ENCODE measurements at places on chromosomes 3 and 15.

DNA sequence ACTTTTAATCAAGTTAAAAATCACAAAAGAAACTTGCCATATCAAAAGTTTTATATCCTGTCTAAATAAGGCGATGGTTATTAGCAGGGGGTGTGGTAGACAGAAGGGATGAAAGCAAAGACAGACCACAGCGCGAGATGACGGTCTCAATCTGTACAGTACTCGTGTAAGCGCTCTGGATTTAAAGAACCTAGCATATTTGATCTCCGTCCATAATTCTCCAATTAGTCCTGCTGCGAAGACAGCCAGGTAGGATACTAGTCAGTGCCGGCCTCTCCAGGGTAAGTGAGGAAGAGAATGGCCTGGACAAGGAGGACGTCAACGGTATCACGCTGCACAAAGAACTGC lies 701 bp downstream of the SGO1 start:
- DNase-seq = no peak

DNA sequence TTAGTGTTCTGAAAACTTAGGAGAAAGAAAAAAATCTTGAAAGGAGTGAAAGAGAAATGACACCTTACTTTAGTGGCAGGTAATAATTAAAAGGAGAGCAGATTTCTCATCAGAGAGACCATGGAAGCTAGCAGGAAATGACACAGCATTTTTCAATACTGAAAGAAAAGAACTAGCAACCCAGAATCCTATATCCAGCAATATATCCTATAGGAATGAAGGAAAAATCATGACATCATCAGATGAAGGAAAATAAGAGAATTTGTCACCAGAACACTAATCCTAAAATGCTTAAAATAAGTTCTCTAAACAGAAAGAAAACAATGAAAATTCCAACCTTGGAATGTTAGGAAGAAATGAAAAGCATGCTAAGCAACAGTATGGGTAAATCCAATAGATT lies 39.8 kb upstream of the MDFIC2 start:
- no peak for DNase-seq

- no peak for DNase-seq
Observed at GRCh38 chr3:47223755-47224154, 58.8 kb downstream of the KIF9 start.

GRCh38 chr3:189096092-189096491 lies 75.7 kb upstream of the TPRG1 start:
- DNase-seq = no peak

DNA sequence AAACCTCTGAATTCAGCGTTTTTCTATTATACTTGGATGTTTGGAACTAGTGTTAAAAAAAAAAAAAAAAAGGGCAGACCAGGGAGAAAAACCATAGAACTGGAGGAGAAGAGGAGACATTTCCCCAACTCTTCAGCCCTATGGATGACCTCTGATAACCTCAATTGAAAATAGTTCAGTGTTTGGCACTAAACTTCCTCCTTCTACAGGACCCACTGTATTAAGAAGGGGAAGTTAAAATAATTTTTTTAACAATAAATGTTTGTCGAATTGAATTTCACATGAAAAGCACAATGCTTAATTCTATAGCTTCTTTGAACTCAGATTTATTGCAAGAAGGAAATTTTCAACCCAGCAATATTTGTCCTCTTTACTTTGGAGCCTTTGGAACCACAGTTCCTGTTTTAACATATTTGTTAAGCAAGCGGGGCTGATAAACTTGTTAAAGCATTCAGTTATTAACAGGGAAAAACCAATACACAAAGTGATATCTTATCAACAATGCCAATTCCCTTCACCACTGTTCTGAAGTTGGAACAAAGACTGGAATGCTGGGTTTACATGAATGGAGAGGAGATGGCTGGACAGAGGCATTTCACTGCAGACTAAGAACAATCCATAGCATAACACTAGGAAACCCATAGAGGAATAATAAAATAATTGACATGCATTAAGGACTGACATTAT lies 3.1 kb upstream of the A4GNT start:
- DNase-seq = no peak

- no peak for DNase-seq
Observed at GRCh38 chr3:183697123-183697609, 431 bp upstream of the YEATS2 start.

DNA sequence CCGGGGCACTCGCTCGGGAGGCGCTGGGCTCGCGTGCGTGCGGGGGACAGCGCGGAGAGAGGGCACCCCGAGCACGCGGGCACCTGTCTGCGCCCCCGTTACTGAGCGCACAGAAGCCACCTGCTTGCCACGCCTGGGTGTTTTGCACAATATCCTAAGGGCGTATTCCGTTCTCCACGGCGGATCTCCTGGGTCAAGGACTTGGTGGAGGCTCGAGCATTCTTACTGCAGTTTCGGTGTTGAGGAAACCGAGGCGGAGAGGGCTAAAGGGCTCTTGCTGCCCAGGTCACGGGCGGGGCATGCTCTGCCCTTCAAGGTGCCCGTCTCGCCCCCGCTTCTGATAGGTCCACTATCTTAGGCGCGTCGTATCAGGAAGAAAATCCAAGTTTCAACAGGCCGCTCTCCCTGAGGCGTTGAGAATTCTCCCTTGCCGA lies 526 bp downstream of the GPD1L start:
- no peak for DNase-seq

DNA sequence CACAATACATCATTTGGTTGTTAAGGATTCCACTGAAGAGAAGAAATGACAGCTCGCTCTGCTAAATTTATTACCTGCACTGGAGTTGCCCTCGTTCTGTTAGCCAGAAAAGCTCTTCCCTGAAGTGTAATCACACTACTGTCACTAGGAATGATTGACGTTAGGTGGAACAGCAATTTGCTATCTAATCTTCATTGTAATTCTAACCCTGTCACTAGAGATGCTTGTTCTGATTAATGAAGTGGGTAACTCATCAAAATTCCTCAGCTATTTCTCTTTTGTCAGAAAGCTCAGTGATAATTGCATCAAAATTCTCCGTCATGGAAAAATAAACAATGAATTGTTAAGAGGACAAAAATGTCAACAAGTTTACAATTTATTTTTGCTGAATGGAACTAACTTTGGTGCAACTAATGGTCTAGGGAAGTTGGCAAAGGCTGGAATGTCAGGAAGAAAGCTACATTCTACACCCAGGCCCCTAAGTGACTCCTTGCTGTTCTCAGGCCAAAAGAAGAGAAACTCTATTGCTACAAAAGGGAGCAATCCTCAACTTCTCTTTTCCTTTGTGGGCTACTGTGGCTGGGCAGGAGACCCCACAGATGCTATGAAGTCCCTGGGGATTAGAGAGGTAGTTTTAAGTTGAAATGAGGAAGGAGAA lies 34.1 kb downstream of the CCDC191 start:
- DNase-seq = no peak

DNA sequence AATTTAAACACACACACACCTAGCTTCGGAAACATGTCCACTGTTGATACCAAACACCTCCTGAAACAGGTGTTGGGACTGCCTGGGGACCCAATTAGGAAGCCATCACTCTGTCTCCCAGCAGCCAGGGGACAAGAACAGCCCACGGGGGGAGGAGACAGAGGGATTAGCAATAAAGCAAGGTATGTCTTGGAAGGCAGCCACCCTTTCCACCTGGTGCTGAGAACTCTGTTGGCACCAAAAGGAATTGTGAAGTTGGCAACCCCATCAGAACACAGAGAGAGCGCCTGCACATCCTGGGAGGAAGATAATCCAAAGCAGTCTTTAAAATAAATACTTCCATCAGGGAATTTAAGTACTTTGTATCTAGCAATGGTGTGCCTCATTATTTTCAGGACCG lies 111.0 kb downstream of the ADAMTS17 start:
- DNase-seq = no peak

- DNase-seq = no peak
Observed at GRCh38 chr3:113690482-113690881, 6.0 kb downstream of the USF3 start.

DNA sequence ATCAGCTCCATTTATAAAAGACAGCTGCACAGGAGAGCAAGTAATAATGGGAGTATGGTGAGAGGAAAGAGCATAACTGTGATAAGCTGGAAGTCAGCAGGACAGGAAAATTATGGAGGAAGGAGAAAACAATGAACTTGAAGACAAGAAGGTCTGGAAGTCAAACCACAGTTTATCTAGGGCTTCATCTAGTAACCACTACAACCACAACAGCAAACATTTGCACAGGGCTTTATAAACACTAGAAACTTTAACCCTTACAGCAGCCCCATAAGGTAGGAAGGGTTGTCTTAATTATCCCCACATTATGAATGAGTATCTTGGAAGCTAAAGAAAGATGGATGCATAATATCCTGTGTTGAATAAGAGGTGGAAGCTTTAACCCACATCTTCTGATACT lies 820.8 kb downstream of the IGSF11 start:
- DNase-seq = no peak

GRCh38 chr15:79425591-79426295 lies 6.4 kb upstream of the MINAR1 start:
- DNase-seq = no peak

GRCh38 chr3:12766541-12766940 lies 7.5 kb upstream of the TMEM40 start:
- DNase-seq = no peak

DNA sequence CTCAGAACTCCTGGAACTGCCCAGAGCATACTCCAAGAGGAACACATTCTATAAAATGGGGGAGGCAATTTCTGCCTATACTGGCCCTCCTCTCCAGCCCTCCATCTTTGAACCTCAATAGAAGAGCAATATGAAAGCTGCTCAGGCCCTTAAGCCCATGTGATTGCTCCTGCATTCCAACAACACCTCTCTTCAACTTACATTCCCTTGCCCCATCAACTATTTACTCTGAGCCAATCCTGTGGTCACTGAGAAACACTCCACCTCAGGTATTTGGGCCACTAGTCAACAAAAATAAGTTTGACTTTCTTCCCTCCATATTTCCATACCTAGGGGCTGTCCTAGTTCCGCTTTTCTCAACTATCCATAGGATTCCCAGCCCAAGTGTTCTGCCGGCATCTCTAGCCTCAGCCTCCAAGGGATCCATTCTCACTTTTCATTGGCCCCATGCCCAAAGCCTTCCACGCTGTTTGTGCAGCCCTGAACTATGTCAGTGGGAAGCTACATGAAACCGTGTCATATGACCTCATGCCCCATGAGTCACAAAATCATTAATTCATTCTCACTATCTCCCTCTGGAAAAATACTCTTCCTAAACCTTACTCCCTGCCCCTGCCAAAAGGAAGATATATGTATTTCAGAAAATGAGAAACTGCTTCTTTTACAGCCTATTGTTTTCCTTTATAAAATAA lies 61.6 kb downstream of the GJD2 start:
- no peak for DNase-seq

DNA sequence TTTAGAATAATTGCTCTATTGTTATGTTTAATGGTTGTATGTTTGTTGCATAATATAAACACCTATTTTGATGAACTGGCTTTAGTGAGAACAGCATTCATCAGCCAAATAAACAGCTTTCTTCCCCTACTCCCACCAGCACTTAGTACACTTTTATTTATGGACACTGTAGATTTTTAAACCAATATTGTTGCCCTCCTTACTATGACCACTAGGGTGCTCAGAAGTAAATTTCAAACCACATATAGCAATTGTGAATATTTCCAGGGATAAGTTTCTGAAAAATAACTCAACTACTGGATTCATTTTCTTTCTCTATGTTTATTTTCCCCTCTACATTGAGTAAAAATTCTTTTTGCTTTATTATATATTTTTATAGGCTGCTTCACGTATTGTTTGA lies 84.7 kb upstream of the PTX3 start:
- DNase-seq = no peak

GRCh38 chr15:67884514-67885174 lies 44.8 kb upstream of the RNU6-1 start:
- DNase-seq = peak; percentile 82

- DNase-seq = no peak
Observed at GRCh38 chr3:9448071-9448470, 50.7 kb downstream of the SETD5 start.

All from mesothelial cell of epicardium (in vitro differentiated cells).